Testis (tissue), 5 donors: ENCODE measurements at places on chromosomes 16 and 17. TPM values are rescaled to one million over a fixed set of nuclear protein-coding genes. Genes with fewer than 3 reads are reported as not detected.
A peak's percentile ranks its signal among the peaks of the same experiment; 100 is the strongest.

DNA sequence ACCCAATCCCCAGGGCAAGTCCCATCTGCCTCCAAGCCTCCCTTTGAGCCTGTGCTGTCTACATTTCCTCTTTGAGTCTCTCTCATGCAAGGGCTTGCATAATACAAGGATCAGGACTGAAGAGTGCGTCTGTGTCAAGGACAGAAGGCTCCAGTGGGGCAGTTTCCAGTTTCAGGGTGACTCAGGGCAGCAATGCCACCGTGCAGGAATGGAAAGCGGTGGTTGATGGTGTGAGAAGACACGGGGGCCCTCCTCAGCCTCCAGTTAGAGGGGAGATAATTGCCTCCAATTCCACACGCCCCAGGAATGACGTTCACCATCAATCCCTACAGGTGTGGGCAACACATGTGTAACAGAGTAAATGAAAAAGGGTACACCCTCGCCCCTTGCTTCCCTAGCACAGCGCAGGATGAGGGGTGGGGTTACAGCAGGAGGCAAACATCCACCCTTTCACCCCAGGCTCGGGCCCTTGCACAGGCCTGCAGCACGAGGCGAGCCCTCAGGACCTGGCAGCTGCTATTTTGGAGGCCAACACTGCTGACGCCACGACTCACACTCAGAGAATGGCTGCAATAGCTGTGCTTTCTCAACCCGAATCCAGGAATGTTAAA is 24.8 kb upstream of the SLC25A19 start:
- DNase-seq: no peak

DNA sequence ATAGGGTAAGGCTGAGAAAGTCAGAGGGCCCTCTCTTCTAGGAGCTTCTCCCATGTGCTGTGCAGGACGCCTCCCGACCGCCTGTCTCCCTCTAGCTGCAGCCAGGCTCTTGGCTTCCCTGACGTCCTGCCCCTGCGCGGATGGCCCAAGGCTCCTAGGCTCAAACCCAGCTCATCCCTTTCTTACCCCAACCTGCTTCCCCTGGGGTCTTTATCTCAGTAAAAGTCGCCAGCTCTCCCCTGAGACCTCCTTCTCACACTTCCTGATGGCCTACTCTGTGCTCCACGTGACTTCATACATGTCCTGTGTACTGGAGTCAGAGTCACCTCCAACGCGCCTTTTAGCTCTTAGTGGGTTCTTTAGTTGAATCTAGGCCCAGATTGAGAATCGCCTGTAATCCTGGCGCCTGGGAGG is 1.1 kb upstream of the ZNF747 start:
- peak; percentile 90 for DNase-seq

NACA2 gene
- total RNA-seq: 31.1 TPM

DNA sequence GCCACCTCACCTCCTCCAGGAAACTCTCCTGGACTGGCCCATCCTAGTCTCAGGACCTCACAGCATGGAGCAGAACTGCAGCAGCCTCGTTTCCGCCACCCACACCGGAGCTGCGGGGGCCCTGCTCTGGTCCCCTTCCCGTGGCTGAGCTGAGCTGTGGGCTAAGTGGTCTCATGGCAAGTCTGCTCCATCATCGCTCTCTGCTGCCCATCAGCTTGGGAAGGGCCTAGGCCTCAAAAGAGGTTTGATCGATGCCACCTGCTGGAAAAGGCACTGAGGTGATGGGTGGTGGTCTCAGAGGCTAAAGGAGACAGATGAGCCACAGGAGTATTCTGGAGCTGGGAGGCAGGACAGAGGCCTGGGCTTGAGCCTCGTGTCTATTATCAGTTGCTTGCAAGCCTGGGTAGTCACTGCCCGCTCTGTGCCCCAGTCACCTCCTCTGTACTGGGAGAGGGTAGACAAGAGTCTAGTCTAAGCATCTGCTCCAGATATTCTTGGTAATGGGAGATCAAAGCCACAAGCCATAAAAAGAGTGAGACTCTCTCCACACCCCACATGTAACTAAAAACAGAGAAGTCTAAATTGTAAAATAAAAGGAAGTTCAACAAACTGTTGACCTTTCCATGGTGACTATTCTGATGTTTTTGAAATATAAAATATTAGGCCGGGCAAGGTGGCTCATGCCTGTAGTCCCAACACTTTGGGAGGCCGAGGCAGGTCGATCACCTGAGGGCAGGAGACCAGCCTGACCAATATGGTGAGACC is 1.6 kb downstream of the ITGAE start:
- DNase-seq: no peak

DNA sequence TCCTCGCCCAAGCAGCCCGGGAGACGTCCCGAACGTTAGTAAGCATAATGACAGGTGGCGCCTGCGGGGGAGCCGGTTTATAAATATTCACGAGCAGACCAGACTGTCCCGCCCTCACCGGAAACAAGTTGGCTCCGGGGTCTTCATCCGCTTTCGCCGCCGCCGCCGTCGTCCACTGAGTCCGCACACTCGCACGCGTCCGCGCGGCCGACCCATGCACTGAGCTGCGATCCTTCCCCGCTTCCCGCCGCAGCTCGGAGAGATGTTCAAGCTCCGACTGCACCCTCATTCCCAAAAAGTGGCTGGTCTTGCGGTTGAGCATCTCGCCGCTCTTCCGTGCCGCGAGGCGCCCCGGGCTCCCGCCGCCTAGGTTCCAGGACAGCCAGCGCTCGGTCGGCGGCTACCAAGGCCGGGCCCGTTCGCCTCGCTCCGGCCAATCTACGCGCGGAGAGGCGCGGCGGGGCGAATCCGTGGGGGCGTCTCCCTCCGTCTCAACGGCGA is 385 bp downstream of the CFAP119 start:
- peak; percentile 57 for DNase-seq

IKZF3 gene
- total RNA-seq: 1.9 TPM

- no peak for DNase-seq
Observed at GRCh38 chr17:35129973-35130351, 8.5 kb downstream of the FNDC8 start.

DNA sequence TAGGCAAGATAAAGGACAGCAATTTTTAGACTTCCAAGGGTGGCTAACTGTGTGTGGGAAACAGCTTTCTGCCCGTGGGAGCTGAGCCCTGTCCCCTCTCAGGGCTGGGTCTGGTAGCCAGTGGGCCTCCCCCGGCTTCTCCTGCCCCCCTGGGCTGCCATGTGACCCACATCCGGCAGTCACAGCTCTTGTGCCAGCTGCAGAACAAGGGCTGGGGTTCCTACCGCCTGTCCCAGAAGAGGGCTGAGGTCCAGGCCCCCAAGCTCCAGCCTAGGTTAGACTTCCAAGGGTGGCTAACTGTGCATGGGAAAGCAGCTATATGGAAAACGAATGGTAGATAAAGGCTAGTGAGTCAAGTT is 6.1 kb downstream of the GAST start:
- no peak for DNase-seq

TLCD3B gene
- 51.8 TPM for total RNA-seq

DNA sequence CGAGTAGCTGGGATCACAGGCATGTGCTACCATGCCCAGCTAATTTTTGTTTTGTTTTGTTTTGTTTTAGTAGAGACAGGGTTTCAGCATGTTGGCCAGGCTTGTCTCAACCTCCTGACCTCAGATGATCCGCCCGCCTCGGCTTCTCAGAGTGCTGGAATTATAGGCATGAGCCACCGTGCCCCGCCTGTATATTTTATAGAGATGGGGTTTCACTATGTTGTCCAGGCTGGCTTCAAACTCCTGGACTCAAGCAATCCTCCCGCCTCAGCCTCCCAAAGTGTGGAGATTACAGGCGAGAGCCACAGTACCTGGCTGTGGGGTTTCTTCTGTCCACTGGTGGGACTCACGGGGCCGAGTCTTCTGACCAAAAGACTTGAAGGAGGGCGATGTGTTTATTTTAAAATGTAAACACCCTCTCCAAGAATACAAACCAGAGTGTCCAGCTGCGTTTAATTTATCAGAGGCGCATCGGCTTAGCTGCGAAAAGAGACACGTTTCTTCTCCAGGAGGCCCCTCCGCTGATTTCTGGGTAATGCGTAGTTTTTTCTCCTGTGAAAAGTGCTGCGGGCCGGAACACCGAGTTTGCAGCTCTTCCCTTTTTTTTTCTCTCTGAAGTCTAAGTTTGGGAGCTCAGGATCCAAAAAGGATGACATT is 86.9 kb upstream of the CIBAR2 start:
- DNase-seq: no peak

- DNase-seq: no peak
Observed at GRCh38 chr16:54277845-54278703, 8.5 kb downstream of the IRX3 start.

IGSF6 gene
- total RNA-seq: 0.81 TPM

GRCh38 chr17:2385240-2386210 is 15.3 kb downstream of the MNT start:
- DNase-seq: no peak

DNA sequence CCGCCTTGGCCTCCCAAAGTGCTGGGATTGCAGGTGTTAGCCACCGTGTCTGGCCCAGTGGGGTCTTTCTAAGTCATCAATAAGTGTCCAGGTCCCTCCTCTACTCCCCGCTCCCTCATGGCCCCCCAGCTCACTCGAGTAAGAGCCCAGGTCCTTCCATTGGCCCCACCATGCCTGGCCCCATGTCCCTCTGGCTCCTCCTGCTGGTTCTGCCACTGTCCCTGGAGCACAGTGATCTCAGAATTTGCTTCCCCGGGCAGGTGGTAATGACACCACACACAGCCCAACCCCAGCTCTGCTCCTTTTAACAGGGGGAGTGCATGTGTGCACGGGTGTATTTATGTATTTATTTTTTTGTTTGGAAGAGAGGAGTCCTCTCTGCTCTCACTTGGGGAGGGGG is 19.6 kb downstream of the MGAT5B start:
- DNase-seq: no peak

DNA sequence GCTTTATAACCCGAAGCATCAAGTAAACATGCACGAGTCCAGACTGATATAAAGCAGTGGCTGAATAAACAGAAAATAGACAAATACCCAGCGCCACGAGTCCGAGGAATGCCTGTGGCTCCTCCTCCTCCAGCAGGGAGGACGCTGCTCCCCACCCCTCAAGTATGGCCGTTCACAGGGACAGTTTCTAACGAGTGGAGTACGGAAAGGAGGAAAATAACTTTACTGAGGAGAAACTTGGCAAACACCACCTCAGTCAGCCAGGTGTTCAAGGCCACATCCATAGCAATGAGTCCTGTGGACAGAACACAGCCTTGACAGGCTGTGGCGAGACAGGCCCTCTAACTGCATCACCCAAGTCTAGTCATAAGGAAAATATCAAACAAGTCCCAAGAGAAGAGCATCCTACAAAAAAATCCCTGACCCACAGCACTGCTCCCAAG is 9.2 kb downstream of the ZDHHC7 start:
- no peak for DNase-seq

- no peak for DNase-seq
Observed at GRCh38 chr17:8995711-8996110, 25.6 kb upstream of the NTN1 start.
